ENCODE measurements at places on chromosomes 6 and 20. TPM values are rescaled to one million over a fixed set of nuclear protein-coding genes. Genes with fewer than 3 reads are reported as not detected.
A peak's percentile ranks its signal among the peaks of the same experiment; 100 is the strongest.

GRCh38 chr20:61524951-61525666 lies 273.0 kb downstream of the CDH4 start:
- DNase-seq: no peak

DNA sequence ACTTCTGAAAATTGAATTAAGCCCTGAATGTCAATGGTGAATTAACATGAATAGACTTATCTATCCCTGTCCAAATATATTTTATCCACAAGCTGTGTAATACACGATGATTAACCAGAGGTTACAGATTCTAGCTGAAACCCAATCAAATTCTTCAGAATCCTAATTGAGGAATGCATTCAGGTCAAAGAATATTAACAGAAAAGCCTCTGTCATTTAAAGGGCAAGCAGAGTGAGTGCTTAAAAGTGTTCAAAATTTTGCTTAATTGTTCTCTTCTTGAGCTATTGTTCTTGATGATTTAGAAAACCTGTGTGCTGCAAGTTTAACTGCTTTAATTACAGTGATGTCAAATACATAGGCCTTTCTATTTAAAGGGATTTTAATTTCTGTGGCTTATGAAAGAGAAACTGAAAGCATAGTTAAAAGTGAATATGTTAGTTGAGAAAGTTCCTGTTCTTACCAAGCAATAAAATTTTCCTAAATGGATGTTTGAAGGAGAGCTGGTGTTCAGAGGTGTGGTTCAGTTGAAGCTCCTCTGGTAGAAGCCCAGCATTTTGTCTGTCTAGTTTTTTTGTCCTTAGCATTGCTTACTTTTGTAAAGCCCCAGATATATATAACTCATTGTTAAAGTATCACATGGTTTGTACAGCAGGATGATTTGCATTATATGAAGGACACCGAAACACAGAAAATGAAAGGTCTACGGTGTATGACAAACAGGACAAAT lies 466.3 kb upstream of the PLCB4 start:
- peak; percentile 19 for DNase-seq

DNA sequence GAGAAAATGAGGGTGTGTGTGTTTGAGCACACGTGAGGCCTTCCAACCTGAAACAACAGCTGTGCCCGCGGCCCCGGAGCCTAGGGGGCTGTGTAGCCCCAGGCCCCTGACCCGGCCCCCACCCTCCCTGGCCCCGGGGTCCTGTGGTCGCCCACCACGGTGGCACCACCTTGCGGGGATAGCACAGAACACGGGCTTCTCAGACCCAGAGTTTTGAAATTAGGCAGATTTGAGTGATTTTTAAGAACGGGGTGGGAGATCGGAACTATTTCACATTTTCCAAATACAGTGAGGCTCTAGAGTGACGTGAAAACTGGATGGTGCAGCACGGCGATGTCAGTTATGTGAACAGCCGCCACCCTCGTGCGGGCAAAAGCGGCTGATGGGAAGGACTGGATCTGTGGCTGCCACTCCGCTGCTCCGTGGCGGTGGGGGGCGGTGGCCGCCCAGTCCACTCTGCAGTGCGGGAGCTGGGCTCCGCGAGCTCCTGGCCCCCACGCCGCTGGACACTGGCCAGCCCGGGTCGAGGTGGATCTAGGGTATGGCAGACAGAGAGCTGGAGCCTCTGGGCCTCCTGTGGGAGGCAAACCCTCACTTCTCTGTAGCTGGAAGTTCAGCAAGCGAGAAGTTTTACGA lies 17.3 kb upstream of the BHLHE23 start:
- DNase-seq: no peak

GRCh38 chr6:134363323-134364039 lies 45.6 kb upstream of the SGK1 start:
- peak; percentile 76 for DNase-seq

The SPTLC3 gene
- total RNA-seq: 6.8 TPM

The CCN6 gene
- total RNA-seq: not detected

GRCh38 chr6:42539135-42539534 lies 24.7 kb upstream of the UBR2 start:
- DNase-seq: no peak

- DNase-seq: no peak
These were observed 83.0 kb downstream of the MAP3K4 start for GRCh38 chr6:161074496-161075121.

GRCh38 chr6:46509981-46510510 lies 18.8 kb upstream of the RCAN2 start:
- no peak for DNase-seq

All from fibroblast of the aortic adventitia (primary cell).